Mammary microvascular endothelial cell (primary cell): ENCODE measurements at places on chromosomes 3 and 15. TPM values are rescaled to one million over a fixed set of nuclear protein-coding genes. Genes with fewer than 3 reads are reported as not detected.

The LRRIQ4 gene
- total RNA-seq, result not detected in 2 replicates

The DNAJB11 gene
- total RNA-seq, result 65.5 and 69.5 TPM in 2 replicates

The AADAC gene
- total RNA-seq, result 0.39 and 0.87 TPM in 2 replicates

The GAP43 gene
- not detected in 2 replicates for total RNA-seq

The CCR2 gene
- not detected in 2 replicates for total RNA-seq

The CLDN16 gene
- total RNA-seq, result 0.13 and 0.39 TPM in 2 replicates

The ZNF717 gene
- 1.4 and 3.6 TPM in 2 replicates for total RNA-seq

The CDHR4 gene
- total RNA-seq, result not detected in 2 replicates

The NCEH1 gene
- 27.4 and 31.6 TPM in 2 replicates for total RNA-seq

The CHCHD6 gene
- total RNA-seq, result 7.7 and 8.2 TPM in 2 replicates

The CLDN1 gene
- 11.3 and 12.6 TPM in 2 replicates for total RNA-seq

The BBS4 gene
- 9.6 and 42.6 TPM in 2 replicates for total RNA-seq
